Activated T-cell treated with anti-CD3 and anti-CD28 coated beads for 4 hours (primary cell): ENCODE measurements at places on chromosomes 2 and 18.

- DNase-seq = no peak
Observed at GRCh38 chr18:79299272-79299671, 96.5 kb upstream of the NFATC1 start.

DNA sequence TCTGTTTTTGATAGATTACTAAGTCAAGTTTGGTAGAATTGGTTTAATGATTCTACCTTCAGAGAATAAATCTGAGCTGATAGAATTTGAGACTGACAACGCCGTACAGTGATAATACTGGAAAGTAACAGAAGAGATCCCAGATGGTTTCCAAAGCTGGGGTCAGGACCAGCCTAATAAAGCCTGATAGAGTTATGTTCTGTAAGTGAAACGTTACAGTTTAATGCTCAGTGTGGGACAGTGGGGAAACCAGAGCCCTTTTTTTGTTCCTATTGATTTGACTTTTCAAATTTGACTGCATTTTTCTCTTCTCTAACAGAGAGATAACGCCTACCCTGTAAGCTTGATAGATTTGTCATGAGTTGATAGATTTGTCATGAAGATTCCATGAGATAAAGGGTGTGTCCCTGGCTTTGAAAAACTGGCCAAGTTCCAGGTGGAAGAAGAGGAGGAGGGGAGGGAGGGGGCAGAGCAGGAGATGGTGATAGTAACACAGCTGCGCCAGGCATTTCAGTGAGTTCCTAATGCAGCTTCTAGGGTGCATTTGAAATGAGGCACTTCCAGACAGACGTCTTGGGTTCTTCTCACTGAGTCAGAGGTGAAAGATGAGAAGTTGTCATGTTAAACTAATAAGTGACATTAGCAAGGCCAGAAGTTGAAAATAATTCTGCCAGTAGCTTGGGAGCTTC lies 65.1 kb downstream of the CERS6 start:
- DNase-seq = no peak

DNA sequence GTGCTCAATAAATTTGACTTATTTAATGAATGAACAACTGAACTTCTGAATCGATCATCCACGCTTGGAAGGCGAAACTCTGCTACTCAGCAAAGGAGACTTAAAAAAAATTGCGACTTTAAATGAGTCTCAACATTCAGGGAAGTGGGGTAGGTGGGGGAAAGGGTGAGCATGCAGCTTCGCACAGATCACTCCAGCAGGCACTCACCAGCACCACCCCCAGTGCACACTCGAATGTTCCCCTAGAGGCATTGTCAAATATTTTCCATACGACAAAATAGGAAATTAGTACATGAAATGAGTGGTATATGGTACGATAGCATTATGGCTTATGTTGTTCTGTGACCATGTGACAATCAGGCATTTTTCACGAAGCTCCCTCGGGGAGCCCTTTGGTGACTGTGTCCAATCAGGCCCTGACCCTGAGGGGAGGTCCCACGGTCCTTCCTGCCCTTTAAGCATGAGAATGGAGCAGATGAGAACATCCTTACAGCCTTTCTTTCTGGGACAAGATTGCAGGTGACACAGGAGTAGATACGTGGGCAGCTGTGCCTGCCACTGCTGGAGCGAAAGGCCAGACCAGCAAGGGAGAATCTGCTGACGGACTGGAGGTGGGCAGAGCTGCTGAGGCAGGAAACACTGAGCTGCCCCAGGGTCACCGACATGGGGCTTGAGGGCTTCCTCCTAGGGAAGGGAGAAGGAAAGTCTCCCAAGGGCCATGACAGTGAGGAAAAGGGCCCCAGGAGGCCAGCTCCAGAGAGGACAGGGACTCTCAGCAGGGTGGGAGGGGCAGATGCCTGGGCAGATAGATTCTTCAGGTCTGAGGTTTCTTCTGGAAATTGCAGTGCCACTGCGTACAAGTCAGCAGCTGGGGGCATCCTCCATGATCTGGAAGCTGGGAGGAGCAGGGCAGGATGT lies 101.3 kb upstream of the ID2 start:
- no peak for DNase-seq

- no peak for DNase-seq
Observed at GRCh38 chr2:203730076-203730729, 23.8 kb downstream of the CD28 start.

- DNase-seq = no peak
Observed at GRCh38 chr18:48419277-48420022, 10.3 kb upstream of the ZBTB7C start.

DNA sequence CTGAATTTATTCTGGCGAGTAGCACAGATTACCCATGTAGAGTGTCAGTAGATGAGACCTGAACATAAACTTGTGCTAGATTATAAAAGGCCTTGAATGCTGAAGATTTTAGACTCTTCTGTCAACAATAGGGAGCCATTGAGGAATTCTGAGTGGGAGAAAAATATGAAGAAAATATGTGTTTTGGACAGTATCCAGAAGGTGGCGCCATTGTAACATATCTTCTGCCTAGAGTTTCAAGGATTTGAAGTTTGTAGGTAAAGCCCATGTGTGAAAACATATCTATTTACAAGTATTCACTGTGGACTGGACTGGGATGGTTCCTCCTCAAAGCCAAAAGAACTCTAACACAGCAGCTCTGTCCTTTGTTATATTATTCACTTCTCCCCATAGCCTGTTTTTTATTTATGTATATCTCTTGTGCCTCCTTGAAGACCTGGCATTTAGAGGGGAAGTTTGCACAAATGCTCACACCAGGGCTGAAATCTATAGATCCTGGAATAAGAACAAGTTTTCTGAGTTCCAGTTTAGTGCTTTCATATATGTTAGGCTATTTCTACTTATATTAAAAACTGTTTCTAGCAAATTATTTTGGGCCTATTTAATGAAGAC lies 124.9 kb downstream of the RDH14 start:
- no peak for DNase-seq

- no peak for DNase-seq
Observed at GRCh38 chr2:727071-727470, 49.9 kb upstream of the TMEM18 start.

- no peak for DNase-seq
Observed at GRCh38 chr2:38323623-38324022, 53.5 kb downstream of the ATL2 start.

DNA sequence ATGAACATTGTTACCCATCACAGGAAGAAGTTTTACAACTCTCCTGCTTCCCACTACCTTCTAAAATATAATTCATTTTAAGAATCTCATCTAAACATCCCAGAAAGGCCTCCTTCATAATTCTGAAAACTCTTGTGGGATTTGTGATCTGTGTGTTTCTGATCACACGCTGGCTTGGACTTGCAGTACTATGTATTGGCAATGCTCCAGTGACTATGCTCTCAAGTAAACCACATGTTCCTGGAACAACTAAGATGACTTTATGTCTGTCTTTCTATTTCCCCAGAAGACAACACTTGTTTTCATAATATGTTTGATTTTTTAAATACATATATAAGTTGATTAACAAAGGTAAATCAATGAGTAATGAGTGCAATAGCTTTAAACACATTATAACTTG lies 376.6 kb upstream of the NETO1 start:
- no peak for DNase-seq

GRCh38 chr2:70978341-70979179 lies at the start of gene ANKRD53:
Gene ANKRD53, plus strand, starts transcription at chr2:70978630. Its CDS starts 16 bp downstream, at chr2:70978646.
- DNase-seq = no peak

- DNase-seq = no peak
Observed at GRCh38 chr2:233124421-233125080, 64.4 kb downstream of the INPP5D start.

DNA sequence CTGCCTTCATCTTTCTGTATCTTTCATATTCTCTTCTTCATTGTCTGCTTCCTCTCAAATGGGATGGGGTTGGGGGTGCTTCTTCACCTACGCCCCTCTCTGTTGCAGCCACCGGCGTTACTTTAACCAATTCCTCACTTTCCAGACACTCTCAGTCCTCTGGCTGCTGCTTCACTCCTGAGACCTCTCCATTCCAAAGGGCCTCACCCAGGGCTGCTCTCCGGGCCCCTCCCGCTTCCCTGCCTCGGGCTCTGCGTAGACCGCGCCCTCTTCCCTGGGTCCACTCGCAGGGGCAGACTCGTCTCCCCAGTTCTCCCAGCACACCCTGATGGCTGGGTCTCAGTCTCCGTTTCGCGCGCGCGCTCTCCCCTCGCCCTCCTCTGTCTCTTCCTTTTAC lies 926 bp downstream of the SERPINB8 start:
- no peak for DNase-seq

DNA sequence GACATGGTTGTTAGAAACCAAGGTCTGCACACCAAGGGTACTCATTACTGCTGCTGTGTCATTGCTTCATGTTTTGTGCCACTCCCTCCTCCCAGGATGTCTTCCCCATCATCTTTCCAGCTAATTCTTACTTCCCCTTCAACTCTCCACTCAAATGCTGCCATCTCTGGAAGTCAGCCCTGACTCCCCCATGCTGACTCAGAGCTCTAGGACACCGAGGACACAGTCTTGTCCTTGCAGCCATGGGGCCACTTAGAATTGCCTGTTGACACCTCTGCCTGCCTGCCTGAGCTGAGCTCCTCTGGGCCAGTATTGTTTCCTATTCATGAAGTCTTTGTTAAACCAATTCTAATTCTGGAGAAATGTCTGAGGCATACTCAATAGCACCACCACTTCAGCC lies 100.2 kb downstream of the GYPC start:
- DNase-seq = no peak

DNA sequence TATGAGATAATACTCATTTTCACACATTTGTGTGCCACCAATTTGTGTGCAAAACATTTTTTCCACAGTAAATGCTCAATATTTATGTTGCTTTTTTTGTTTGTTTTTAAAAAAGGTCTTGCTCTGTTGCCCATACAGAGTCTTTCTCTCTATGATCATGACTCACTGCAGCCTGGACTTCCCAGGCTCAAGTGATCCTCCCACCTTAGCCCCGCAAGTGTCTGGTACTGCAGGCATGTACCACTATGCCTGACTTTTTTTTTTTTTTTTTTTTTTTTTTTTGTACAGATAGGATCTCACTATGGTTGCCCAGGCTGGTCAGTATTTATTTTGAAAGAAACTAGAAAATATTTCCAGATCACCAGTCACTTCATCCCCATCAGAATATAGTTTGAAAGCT lies 297.8 kb upstream of the GYPC start:
- no peak for DNase-seq

DNA sequence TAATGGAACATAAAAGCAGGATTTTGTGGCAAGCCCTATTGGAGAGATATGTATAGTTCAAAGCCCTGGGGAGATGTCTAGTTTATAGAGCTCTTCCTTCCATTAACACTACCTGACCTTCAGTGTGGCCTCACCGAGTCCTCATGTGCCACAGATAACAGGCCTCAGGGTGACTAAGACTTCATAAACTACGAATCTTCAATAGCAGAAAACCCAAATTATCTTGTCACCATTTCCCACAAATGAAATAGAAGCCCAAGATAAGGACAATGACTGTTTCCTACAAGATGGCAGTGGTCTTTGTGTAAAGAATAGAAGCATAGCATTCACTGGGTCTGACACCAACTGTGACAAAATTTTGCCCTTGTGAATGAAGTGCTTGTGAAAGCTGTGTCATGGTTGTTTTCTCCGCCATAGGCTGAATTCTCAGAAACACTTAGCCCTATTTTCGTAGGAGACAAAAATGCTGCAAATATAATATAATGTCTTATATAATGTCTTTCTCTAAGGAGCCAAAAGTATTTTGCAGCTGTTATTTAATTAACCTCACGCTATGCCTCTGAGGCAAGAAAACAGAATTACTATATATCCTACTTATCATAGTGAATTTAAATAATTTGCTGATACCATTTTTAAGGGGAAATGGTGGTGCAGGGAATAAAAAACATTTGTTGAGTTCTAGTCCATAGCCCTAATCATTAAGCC lies 136.7 kb upstream of the CWC22 start:
- DNase-seq = no peak

DNA sequence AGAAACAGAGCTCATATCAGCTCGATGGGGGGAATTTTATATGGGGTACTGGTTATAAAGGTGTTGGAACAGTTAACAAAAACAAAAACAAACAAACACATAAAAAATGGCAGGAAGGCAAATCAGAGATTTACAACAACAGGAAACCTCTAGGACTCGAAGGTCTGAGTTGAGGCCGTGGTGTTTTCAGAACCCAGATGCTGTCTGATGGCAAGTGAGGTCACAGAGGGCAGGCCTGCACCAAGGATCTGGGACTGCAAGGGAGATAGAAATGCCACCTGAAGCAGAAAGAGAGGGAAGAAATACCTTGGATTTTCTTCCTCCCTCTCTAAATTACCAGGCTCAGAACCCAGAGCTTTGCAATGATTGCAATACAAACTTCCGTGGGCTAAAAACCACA lies 429.5 kb downstream of the ZNF521 start:
- no peak for DNase-seq

GRCh38 chr2:161586517-161587167 lies 37.6 kb upstream of the SLC4A10 start:
- no peak for DNase-seq

DNA sequence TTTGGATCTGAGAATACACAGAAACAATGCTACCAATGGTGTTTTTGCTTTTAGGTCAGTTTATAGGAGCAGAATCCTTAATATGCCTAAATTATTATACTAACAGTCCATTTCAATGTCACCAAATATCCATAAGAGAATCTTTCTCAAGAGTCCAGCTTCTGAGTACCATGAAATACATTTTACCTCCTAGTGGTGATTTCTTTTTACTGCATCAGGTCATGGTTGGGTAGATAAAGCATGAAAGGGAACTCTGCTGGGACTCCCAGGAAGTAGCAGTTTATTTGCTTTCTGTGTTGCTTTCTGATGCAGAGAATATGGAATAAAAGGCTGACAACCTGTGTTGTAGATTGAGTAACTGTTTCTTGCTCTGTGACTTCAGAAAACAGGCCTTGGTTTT lies 115.6 kb downstream of the PPP1R1C start:
- DNase-seq = no peak

DNA sequence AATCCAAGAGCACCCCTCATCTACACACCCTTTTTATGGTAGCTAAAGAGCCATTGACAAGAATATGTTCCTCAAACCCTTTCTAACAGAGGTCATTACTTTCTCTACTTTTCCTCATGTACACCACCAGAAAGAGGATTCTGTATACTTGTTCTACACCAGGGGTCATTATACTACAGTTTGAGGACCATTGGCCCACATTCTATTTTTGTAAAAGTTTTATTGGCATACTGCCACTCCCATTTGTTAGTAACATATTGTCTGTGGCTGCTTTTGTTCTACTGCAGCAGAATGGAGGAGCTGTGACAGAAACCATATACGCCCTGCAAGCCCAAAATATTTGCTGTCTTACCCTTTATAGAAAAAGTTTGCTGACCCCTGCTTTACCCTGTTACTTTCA lies 14.3 kb downstream of the HTR2B start:
- no peak for DNase-seq

- DNase-seq = no peak
Observed at GRCh38 chr2:172836347-172836821, 100.7 kb downstream of the RAPGEF4 start.

DNA sequence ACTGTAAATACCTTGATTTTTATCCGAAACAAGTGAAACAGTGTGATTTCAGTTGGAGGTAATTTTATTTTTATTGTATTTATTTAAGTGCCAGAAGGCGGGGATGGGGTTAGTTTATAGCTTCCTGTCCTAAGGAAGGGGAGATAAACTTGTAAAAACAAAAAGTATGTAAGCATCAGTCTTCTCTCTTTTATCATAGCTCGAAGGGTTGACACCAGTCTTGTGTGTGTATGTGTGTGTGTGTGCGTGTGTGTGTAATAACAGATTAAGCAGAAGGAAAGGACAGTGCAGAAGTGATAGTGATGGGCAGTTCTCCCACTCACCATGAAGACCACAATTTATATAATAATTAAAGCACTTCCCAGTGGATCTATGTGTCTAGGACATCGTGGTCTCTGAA lies 793.3 kb downstream of the PLCL1 start:
- DNase-seq = no peak
